ENCODE measurements at places on chromosomes 2 and 18.

- DNase-seq = no peak
These were observed 697.0 kb upstream of the ID2 start for GRCh38 chr2:7984693-7985353.

GRCh38 chr2:187477051-187477450 is 29.0 kb upstream of the CALCRL start:
- no peak for DNase-seq

- no peak for DNase-seq
These were observed 6.3 kb downstream of the TCF23 start for GRCh38 chr2:27155069-27155520.

DNA sequence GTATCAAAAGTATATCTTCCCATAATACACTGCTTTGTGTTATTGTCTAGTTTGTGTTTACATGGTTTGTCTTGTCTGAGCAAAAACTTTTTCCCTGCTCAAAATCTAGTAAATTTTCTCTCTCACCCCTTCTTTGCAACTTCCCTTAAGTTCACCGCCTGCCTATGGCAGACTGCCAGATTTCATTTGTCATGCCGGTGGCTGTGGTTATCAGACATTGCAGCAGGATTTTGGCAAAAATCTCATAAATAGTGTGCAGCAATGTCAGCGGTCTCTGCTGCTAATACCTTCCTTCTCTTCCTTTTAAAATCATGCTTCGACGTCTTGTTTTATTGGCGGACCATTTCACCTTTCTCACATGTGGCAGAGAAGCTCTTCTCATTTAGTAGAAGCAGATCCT is 45.6 kb upstream of the TMEM178A start:
- DNase-seq = no peak

DNA sequence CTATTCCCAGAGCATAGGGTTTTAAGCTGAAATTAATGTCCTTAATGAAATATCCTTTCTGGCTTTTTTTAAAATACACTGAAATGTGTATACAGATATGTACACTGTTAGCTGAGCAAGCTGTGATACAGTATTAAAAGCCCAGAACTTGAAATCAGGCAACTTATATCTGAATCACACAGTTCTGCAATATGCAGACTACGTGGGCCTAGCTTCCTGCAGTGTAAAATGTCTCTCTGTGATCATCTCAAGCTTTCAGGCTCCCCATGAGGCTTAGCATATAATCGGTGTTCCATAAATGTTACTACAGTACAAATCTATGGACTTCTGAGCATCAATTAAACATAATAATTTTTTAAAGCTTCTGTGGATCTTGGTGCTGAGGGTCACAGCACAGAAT is 8.2 kb downstream of the FBXO15 start:
- no peak for DNase-seq

- no peak for DNase-seq
These were observed 191.2 kb upstream of the TPO start for GRCh38 chr2:1222056-1222455.

Data from stimulated activated CD4-positive, alpha-beta T cell treated with anti-CD3 and anti-CD28 coated beads, TNF-alpha, amount 100 ng/mL, for 4 hours (primary cell).